ENCODE measurements at places on chromosomes 3 and 15. TPM values are rescaled to one million over a fixed set of nuclear protein-coding genes. Genes with fewer than 3 reads are reported as not detected.

GRCh38 chr15:34799149-34800101, 4.1 kb upstream of the ACTC1 start:
- DNase-seq: peak; percentile 6

Gene AAGAB
- total RNA-seq: 86.5 TPM

Gene PLAAT1
- total RNA-seq: 0.47 TPM

DNA sequence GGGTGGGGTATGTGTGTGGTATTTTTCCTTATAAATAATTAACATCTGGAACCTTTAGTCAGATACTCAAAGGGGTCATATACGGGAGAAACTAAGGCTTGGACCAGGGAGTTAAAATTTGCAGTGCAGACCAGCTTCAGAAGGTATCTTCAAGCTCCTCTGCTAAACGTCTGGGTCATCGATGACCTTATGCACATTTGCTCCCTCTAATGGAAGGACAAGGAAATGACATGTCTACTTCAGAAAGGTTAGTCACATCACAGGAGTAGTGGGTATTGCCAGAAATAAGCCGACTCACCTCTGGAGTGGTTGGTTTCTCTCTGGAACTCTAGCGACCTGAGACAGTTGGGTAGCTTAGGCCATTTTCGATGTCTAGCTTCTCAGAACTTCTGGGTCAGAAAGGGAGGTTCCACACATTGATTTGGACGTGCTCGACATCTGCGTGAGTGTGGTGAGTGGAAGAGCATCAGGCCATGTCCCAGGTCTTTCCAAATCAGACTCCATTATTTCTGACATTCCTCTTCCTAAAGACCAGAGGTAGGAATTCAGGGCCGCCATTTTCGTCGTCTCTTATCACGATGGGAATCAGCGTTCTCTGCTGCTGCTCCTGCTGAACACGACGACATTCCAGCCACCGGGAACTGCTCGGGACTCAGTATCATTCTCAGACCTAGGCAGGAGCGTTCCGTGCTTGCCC, 31.8 kb upstream of the RASA2 start:
- DNase-seq: peak; percentile 89
